Stimulated activated CD4-positive, alpha-beta T cell treated with anti-CD3 and anti-CD28 coated beads, Interleukin-4, amount 100 ng/mL, for 4 hours (primary cell): ENCODE measurements at places on chromosomes 11 and 22.

GRCh38 chr11:133238027-133238426, 294.3 kb downstream of the OPCML start:
- no peak for DNase-seq

DNA sequence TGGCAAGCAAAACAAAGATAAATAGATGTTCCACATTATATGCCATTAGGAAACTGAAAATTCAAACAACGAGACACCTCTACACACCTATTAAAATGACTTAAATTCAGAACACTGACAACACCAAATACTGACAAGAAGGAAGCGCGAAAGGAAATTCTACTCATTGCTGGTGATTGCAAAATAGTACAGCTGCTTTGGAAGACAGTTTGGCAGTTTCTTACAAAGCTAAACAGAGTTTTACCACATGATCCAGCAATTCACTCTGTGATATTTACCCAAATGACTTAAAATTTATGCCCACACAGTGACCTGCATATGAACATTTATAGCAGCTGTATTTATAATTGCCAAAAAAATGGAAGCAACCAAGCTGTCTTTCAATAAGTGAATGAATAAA, 232.6 kb downstream of the CASP12 start:
- no peak for DNase-seq

DNA sequence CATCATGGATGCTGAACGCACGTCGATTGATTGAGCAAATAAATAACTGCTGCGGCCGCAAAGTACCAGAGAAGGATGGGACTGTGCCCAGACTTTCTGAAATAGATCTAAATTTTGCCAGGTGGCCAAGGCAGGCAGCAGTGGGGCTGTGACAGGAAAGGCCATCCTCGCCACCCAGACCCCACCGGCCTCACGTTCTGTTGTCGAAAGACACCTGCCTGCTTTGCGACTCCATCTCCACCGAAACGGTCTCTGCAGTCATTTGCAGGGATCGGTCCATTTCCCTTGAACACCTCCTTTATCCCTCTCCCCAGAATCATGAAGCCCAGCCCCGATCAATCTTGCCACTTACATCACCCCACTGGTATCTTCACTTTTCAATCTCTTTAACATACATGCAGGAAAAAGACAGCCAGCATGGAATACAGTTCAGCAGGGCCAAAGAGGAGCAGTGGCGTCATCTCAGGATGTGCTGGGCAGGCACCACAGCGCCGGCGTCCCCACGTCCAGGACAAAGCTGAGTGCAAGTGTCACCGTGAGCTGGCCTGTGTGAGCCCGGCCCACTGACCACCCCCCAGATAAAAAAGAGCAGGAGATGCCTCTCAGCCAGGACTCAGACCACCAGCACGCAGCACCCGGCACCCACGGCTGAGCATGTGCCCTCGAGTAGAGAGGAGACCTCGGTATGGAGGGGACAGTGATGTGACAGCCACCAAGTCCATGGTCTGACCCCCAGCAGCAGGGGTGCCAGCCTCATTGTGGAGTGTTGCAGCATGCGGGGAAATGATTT, 610.3 kb downstream of the TBC1D22A start:
- DNase-seq: no peak

DNA sequence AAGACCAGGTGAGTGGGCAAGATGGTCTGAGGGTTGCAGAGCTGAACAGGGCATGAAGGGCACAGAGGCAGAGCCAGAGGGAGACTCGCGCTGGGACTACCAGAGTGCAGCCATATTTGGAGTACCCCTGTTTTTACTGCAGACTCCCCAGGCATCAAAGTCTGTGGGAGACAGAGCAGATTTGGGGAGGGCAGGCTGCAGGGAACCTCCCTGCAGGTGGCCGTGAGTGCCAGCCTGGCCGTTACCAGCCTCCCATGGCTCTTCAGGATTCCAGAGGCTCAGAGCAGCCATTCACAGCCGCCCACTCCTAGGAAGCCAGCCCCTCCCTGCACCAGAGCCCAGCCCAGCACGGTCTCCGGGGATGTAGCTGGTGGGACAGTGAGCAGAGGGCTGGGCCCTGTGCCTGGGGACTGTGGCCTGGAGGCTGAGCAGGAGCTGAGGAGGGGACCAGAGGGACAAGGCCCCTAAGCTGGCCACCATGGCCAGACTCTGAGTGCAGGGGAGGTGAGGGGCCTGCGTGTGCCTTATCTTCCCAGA, at the start of gene SEPTIN3:
TSS of gene SEPTIN3 (plus strand) at position 334 of the 537 bp plus-strand sequence. CDS start 2,050 bp downstream, outside the sequence.
- DNase-seq: no peak

GRCh38 chr11:36628765-36629244, 30.8 kb upstream of the RAG2 start:
- DNase-seq: no peak

DNA sequence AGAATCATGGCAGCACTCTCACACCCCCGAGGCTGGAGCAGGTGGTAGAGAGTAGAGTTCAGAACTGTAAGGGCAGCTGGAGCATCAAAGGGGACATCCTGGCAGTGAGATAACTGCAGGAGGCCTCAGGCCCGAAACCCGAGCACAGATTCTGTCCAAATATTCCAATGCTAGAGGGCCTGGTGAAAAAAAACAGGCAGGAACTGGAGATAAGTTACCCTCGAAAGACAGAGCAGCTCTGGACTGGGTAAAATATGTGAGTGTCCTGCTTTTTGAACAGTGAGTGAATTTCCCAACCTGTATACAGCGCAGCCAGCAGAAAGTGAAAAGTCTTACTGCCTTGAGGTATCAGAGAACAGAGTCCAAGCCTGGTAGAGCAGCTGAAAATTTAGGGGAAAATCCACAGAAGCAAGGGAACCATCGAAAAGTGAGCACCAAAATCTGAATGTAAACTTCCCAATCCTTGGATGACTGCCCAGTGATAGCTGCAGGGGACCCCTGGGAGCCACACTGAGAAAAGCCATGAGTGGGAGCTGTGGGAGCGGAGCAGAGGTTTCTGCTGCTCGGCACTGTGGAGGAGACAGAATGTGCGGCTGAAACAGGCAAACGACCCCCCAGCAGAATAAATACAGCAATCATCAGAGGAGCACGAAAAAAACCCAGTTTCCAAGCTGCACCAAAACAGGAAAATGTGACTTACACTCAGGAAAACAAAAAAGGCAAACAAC, 50.6 kb downstream of the WNT11 start:
- DNase-seq: no peak

DNA sequence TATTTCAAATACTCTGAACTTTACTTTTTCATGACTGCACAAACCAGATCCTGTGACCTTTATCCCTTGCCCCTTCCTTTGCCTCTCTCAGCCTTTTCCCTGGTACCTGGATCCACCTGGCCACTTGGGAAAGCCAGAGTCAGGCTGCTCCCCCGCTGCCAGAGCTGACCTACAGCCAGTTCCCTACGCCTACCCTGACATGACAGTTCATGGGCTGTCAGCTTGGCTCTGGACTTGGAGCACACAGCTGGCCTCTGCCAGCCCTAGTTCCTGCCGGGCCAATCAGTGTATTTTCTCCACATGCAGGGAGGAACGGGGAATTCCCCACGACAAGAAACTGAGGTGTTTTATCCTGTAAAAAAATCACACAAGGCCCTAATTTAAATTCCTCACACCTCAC, 382.6 kb downstream of the INSC start:
- no peak for DNase-seq

GRCh38 chr22:20128902-20129746, 2.5 kb upstream of the ZDHHC8 start:
- peak; percentile 46 for DNase-seq

GRCh38 chr11:64633555-64634159, 42.6 kb downstream of the SLC22A12 start:
- no peak for DNase-seq

DNA sequence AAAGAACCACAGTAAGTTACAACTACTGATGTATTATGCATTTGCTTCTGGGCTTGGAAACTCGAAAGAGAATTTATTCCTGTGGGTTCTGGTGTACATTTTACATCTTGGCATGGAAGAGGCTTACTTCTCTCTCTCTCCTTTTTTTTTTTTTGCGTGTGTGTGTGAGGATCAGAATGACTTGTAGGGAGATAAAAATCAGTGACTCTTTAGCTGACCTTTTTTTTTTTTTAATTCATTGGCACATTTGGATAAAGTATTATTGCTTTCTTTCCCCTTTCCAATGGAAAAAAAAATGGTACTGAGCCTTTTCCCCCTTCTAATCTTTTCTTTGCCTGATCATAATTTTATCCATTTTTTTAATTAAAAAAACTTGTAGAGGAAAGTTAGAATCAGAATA, 43.5 kb downstream of the EXT2 start:
- no peak for DNase-seq

- DNase-seq: no peak
These were observed 30.9 kb upstream of the WNT7B start for GRCh38 chr22:46007848-46008261.
